ENCODE measurements at places on chromosomes 5 and 9.

DNA sequence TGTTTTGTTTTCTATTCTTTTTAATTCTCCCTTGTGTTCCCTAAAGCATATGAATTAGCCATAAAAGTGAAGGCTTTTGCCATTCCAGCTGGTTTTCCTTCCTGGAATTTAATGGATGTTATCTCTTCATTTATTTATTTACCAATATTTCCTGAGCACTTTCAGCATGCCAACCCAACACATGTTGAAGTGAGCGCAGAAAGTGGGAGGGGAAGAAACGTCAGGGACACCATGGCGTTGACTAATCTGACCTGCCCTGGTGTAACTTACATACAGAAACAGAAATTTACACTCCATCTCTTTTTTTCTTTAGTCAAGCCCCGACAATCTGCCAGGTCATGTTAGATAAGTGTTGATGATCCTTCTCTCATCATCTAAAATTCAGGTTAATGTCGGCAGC is 247.5 kb downstream of the PCSK5 start:
- no peak for DNase-seq

DNA sequence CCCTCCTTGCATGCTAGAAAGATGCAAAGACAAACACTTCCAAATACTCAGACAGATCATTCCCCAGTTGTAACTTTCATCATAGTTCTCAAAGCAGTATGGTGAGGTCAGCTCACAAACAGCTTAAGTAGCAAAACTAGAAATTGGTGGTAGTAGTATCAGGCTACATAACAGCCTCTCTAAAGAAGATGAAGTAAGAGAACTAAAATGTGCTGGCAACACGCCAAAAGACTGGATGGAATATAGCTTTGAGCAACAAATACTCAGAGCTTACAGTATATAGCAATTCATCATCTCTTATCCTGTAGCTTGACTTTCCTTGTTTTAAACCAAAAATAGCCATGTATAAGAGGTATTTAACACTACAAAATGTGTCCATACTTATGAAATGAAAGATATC is 7.5 kb downstream of the PFDN1 start:
- peak; percentile 93 for DNase-seq

GRCh38 chr5:115309751-115310370 is 13.4 kb upstream of the CCDC112 start:
- DNase-seq: peak; percentile 61

DNA sequence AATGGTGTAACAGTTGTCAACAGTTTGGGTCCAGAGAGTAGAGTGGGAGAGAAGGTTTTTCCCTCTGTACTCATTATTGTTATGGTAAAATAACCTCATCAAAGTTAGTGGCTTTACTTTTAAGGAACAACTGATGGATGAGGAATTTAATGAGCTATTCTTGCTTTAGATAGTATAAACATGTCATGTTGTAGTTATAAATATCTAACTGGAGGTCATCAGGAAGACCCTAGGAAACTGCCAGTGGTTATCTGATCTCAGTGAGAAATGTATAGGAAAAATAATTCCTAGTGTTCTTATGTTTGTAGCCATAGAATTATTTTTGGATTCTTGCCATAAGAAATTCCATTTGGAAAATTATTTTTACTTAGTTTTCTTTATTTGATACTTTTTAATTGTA is 4.1 kb downstream of the ERCC6L2 start:
- DNase-seq: no peak
